Substantia nigra (tissue), 51 donors: ENCODE measurements at places on chromosomes 1 and 21.

DNA sequence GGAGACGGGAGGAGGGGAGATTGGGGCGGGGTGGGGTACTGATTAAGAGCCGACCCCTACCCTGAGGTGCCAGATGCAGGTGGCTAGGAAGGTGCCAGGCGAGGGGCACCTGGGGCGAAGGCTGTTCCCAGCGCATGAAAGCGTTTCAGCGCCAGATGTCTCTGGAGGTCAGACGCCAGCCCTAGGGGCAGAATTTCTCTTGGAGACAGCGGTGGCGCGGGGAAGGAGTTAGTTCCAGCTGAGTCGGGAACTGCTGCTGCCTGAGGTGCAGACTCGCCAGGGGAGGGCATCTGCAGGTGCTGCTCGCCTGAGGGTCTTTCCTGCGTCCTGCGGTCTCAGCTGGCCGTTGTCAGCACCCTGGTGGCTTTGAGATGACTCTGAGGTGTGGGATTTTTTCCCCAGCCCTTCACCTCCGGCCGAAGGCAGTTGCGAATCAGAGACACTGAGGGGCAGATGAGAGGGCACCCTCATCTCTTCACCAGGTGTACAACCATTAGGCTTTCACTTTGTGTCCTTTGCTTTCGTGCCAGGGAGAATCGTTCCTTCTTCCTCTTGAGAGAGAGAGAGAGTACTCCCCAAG lies 539 bp downstream of the CGN start:
- peak; percentile 49 for DNase-seq

GRCh38 chr1:24659993-24660665 lies 17.0 kb downstream of the SRRM1 start:
- no peak for DNase-seq

GRCh38 chr21:24310788-24311187 lies 1296.5 kb downstream of the MRPL39 start:
- DNase-seq: no peak

- DNase-seq: no peak
Measured at GRCh38 chr1:100750005-100750885, 30.7 kb downstream of the VCAM1 start.

- no peak for DNase-seq
Measured at GRCh38 chr1:26704629-26705028, 8.8 kb downstream of the ARID1A start.

DNA sequence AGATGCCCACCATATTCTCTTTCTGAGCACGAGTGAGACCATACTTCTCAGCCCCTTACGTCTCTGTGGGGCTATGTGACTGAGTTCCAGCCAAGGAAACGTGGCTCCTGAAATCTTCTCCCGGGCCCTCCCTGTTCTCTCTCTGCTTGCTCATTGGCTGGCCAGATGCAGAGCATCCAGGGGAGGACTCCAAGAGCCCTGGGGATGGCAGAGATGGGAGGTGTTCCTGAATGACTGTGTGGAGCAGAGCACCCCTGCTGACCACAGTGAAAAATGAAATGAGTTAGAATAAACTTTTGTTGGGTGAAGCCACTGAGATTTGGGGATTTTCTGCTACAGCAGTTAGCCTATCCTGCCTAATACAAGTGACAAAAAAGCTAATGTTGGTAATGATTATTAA lies 23.8 kb downstream of the KIAA0040 start:
- no peak for DNase-seq

- no peak for DNase-seq
Measured at GRCh38 chr1:28836421-28836956, 24.5 kb downstream of the OPRD1 start.

DNA sequence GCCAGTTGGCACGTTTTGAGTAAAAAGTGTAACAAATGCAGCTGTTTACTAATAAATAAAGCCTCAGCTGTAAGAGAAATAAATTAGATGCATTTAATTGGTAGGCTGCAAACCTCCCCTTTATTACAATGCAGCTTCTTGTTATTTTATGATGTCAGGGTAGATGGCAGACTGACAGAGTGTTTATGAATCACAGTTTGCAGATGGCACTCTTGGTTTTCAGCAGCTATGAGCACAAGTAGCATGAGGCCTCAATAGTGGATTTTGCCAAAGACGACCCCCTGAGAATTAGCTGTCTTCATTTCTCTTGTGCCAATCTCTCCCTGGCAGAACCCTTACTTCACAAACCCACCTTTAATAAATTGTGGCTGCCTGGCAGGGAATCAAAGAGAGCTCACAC lies 161.2 kb upstream of the C1orf87 start:
- DNase-seq: no peak

DNA sequence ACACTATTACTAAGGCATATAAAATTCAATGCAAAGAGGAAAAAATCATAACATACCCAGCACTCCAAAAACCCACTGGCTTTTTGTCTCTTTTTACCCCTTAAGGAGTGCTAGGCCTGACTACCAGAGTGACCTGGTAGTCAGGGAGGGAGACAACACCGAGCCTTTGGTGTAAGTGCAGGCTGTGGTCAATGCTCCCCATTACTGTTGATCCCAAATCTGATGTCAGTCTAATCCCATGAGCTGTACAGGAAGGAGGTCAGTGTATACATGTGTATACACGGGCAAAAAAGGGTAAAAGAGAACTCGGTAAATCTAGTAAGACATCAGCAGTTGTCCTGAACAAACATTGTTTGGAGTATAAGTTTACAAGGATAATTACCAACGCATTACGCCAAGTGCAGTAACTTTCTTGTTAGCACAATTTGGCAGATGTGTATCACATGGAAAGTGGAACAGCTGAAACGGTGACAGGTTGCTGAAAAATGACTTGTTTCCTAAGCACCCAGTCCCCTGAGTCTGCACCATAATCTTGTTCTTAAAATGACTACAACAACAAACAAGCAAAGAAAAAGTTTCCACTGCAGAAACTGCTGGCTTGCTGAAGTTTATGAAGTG lies 217.9 kb downstream of the KCNH1 start:
- no peak for DNase-seq

DNA sequence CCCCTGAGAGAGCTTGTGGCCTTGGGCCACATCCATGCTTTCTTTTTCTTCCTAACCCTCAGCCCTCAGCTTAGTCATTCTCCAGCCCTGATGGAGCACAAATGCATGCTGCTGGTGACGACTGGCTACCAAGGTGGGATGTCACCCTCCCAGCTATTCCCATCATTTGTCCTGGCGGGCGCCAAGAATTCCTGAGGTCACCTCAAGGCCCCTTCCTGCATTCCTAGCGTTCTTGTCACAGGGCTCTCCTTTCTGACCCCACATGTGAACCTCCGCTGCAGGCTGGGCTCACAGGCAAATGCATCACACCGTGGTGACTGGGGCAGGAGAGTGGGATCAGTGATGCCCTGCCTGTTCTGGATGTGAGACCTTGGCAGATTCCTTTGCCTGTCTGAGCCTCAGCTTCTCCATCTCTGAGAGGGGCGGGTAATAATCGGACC lies 53.4 kb upstream of the IFFO2 start:
- no peak for DNase-seq

DNA sequence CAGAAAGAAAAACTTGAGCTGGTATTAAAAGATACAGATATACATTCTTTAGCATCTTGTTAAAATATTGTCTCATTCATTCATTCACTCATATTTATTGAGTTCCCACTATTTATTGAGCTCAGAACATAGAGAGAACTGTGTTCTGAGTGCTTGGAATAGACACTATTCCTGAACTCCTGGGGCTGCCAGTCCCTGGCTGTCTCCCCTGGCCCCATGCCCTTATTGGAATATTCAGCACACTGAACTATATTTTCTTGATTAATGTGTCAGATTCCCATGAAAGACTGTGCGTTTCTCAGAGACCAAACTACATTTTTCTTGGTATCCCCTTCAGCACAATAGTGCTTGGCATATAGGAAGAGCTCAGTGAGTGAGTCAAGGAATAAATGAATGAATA lies 44.0 kb upstream of the DAB1 start:
- DNase-seq: no peak

DNA sequence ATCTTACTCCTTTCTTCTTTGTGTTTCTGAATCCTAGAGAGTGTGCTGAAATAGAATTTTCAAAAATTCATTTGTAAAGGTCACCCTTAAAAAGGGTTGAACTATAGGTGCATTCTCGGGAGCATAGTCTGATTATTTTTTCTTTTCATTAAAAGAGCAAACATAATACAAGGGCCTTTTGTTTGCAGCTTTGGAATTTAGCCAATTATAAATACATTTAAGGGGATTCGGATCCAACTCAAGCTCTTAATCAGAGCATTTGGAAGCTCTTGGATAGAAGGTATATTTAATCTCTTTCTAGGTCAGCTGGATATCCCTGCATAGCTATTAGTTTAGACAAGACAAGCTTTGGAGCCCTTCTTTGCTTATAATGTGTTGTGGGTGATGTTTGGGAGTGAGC lies 321.7 kb downstream of the HHAT start:
- no peak for DNase-seq

DNA sequence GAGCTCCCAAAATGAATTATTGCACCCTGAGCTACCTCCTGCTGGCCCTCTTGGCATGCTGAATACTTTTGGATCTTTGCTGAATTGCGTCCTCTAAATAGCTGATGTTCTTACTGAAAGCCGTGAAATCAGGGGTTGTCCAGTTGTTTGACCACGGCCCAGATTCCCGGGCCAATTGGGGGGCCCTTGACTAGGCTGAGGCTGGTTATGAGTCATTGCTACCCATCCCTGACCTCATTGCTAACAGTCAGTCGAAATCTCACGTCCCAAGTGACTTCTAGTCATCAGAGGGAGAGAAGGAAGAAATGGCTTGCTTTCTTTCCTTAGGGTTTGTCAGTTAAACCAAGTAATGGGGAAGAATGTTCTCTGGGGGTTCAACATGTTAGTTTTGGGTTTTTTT lies 37.4 kb downstream of the SMYD2 start:
- no peak for DNase-seq

- DNase-seq: no peak
Measured at GRCh38 chr1:217895841-217896240, 264.7 kb downstream of the SPATA17 start.

- DNase-seq: no peak
Measured at GRCh38 chr21:38448671-38449385, 49.4 kb downstream of the ERG start.

DNA sequence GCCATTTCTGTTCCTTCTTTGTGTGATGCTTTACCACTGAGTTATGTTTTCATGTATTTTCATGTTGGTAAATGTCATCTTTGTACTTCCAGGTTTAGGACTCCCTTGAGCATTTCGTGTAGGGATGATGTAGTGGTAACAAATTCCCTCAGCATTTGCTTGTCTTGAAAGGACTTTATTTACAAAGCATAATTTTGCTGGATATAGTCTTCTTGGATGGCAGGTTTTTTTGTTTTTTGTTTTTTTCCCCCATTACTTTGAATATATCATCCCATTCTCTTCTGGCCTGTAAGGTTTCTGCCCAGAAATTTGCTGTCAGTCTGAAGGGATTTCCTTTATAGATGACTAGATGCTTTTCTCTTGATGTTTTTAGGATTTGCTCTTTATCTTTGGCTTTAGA lies 133.4 kb downstream of the PCBP3 start:
- no peak for DNase-seq

GRCh38 chr1:6526316-6526715 lies 28.0 kb downstream of the NOL9 start:
- no peak for DNase-seq

GRCh38 chr1:68101829-68102228 lies 51.4 kb upstream of the DIRAS3 start:
- DNase-seq: no peak

- no peak for DNase-seq
Measured at GRCh38 chr1:152347116-152347728, 12.6 kb downstream of the FLG2 start.

- DNase-seq: no peak
Measured at GRCh38 chr1:47659146-47659545, 221.3 kb downstream of the FOXD2 start.
